ENCODE measurements at places on chromosomes 6 and 20.

DNA sequence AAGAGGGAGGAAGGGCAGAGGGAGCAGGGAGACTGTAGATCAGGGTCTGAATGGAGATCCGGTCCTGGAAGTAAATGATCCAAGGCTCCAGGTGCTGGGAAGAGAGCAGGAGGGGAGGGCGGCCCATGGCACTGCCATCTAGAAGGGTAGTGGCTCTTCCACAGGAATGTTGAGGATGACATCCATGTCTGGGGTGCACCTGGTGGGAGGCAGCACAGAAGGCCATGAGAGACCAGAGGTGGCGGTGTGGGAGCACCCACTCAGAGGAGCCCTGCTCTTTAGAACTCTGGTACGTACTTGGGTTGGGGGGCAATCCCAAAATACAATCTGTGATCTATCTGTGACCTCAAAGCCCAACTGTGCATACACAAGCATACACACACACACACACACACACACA lies 13.5 kb downstream of the DEFB132 start:
- no peak for DNase-seq

- no peak for DNase-seq
Measured at GRCh38 chr20:33979094-33979493, 14.6 kb upstream of the RALY start.

DNA sequence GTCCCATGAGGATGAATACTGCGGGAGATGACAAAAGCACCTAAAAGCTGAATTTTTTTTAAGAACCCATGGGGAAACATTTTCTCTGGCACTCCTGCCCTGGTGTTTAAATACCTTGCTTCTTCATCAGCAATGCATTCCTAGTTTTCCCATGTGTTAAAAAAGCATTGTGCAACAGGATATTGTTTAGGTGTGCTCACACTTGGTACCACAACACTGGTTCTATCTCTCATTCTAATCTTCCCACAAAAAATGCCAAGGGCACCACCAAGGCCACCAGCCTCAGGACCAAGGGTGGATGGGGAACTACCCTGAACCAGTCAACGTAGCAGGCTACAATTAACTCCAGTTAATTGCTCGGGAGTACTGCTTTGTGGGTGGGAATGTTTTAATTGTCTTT lies 50.9 kb downstream of the ALDH5A1 start:
- no peak for DNase-seq

- no peak for DNase-seq
Measured at GRCh38 chr6:167703781-167704180, 122.9 kb upstream of the AFDN start.

- DNase-seq = no peak
Measured at GRCh38 chr20:3889489-3890397, 556 bp downstream of the PANK2 start.

GRCh38 chr20:16001286-16001685 lies 572.0 kb downstream of the KIF16B start:
- no peak for DNase-seq

DNA sequence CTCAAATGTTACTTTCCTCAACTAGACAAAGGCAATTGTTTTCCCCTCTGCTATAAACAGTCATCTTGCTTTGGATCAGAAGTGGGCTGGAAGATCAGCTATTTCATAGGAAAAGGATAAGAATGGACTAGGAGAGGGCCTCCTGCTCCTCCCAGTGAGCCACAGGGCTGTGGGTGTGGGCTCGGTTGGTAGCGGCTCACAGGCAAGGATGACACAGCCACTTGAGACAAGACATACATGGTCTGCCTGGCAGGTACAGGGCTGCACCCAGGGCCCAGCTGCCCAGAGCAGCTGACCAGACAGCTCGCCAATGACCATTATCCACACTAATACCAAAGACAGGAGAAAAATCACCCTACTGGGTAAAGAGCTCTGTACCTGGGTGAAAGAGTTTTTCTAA lies 9.0 kb upstream of the SLA2 start:
- DNase-seq = no peak

DNA sequence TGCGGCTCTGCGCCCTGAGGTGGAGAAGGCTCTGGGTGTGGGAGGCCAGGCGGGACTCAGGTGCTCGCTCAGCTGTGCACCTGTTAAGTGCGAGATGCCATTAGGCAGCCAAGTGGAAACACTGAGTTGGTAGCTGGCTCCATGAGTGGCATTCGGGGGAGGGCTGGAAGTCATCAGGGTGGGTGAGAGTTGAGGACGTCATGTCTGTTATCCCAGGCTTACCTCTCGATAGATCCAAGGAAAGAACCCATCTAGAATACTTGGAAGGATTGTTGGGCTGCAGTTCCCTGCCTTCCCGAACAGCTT lies 41.3 kb downstream of the TAF8 start:
- DNase-seq = no peak

GRCh38 chr6:162814426-162814973 lies 86.7 kb downstream of the PACRG start:
- DNase-seq = no peak

GRCh38 chr6:122647765-122648164 lies 37.6 kb downstream of the PKIB start:
- DNase-seq = no peak

- DNase-seq = no peak
Measured at GRCh38 chr6:39568896-39569295, 156.3 kb downstream of the KIF6 start.

DNA sequence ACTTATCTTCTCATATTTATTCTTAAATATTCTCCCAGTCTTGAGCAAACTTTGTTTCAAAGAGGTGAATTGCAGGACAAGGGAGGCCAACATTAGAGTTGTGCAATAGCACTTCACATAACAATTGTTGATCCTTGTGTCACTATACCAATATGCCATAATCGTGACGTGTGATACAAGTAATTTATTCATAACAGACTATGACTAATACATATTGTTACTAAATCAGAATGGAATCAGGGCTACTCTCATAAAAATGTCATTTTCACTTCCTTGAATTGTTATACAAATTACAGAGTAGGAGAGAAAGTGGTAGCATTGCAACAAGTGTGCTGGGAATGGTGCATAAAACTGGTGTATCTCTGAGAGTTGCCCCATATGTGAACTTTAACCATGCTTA lies 37.2 kb upstream of the PLCB1 start:
- DNase-seq = no peak

DNA sequence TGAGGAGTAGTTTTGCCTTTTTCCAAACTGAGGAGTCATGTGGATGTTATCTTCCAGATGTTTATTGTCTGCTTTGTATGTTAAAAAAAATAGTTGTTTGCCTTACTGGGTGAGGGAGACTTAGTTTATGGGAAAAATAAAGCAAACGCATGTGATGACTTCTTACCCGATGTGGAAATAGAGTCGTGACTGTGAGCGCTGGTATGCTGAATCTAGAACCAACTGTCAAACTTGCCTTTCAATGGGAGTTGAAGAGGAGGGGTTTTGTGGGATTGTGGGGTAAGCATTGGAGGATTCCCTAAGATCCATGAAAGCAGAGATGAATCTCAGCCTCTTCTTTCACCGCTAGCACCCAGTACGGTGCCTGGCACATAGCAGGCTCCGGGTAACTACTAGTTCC lies 5.3 kb downstream of the DCBLD1 start:
- no peak for DNase-seq

DNA sequence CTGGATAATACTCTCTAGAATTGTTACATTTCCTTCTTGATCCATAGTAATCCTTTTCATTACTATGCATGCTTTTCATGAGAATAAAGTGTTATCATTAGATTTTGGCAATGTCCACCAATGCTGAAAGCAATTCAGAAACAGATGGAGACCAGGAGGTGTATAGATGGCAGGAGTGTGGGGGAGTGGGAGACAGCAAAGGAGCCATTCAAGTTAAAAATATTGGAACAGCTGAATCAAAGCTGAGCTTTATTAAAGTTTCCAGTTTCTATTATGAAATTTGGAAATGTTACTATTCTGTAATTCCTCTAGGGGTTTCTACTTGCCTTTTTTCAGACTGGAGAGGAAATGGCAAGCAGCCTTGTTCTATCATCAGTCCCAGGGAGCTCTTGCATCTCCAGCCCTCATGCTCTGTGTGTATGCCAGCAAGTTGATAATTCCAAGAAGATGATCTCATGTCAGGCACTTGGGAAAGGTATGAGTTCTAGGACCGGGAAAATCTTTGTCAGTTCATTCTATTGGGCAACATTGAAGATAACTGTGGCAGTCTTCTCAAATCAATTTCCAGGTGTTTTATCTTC lies 228.0 kb downstream of the CD109 start:
- no peak for DNase-seq

DNA sequence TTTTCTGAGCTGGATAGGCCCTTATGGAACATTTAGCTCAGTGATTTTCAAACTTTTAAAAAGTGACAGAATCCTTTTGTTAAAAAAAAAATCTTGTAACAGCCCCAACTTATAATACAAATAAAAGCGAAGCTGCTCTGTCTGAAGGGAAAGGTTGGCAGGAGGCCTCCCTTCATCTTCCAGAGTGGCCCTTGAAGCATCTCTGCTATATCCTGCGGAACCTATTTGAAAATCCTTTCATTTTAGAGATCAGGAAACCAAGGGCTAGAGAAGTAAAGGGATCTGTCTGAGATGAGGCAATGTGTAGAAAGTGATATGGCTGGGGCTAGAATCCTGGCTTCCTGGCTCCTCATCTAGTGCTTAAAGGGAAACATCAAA lies 107.8 kb downstream of the UBE3D start:
- DNase-seq = no peak

- DNase-seq = peak; percentile 84
Measured at GRCh38 chr6:35737413-35738211, 780 bp downstream of the ARMC12 start.

Data from DMS 273 treated with DMSO at 0.1 percent for 48 hours (cell line).